ENCODE measurements at places on chromosomes 16 and 17.

- no peak for DNase-seq
Measured at GRCh38 chr16:87274794-87275193, 42.4 kb downstream of the C16orf95 start.

- DNase-seq: peak; percentile 69
Measured at GRCh38 chr17:42287977-42288802, at the start of gene STAT5A. Gene STAT5A (plus strand): TSS chr17:42288498. CDS start chr17:42289412, 914 bp downstream.

- no peak for DNase-seq
Measured at GRCh38 chr17:39665642-39666224, 584 bp downstream of the TCAP start.

DNA sequence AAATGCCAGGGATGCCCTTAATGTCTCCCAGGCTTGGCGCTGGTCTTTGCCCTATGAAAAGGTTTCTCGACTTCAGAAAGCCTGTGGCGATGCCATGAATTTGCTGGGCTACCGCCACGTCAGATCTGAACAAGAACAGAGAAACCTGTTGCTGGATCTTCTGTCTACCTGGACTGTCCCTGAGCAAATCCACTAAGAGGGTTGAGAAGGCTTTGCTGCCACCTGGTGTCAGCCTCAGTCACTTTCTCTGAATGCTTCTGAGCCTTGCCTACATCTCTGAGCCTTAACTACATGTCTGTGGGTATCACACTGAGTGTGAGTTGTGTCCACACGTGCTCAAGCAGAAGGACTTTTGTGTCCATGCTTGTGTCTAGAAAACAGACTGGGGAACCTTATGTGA, 11.4 kb downstream of the CHST4 start:
- DNase-seq: no peak

- no peak for DNase-seq
Measured at GRCh38 chr16:21203155-21203797, 8.1 kb downstream of the ZP2 start.

- peak; percentile 25 for DNase-seq
Measured at GRCh38 chr16:68064791-68065365, 20.3 kb upstream of the NFATC3 start.

- DNase-seq: no peak
Measured at GRCh38 chr16:61148930-61149329, 887.3 kb downstream of the CDH8 start.

GRCh38 chr17:65154770-65155589, 17.8 kb downstream of the RGS9 start:
- DNase-seq: peak; percentile 37

- DNase-seq: no peak
Measured at GRCh38 chr17:45116434-45117016, 15.8 kb downstream of the PLCD3 start.

DNA sequence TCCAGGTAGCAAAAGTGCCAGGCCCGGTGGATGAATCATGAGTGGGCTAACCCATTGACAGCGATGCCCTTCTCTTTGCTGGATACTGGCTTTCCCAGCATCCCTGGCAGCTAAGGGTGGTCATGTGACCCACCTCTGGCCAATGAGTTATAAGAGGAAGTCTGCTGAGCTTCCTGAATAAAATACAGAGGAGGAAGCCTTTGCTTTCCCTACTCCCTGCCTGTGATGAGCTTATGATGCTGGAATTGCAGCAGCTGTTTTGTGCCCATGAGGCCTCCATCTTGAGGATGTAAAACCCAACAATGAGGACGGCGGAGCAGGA, 15.0 kb upstream of the ATP2A3 start:
- no peak for DNase-seq

GRCh38 chr17:29577385-29578211, 9.1 kb downstream of the TP53I13 start:
- DNase-seq: no peak

DNA sequence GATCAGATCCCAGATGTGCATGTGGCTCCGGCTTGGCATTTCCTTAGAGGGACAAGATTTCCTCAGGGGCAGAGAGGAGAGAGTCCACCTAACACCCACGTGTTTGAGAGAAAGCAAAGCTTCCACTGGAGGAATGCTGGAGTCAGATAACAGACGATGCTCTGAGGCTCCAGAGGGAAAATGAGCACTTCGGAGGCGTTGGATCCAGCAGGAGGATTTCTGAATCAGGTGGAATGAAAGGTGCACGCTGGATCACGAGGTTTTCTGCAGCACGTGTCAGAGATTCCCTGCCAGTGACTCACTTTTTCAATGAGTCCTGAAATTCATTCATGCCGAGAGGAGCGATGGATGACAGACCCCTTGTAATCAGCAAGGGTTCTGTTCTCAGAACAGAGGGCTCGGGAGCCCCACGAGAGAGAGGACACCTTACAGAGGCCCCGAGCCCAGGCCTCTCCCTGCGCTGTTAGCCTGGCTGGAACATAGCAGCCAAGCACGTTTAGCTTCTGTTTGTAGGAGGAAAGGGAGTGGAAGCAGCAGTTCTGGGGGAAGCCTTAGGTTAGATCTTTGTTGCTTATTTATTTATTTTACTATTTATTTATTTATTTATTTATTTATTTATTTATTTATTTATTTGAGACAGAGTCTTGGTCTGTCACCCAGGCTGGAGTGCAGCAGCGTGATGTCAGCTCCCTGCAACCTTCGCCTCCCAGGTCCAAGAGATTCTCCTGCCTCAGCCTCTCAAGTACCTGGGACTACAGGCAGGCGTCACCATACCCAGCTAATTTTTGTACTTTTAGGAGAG, 49.3 kb upstream of the JPH3 start:
- DNase-seq: no peak

GRCh38 chr17:76546556-76547182, 6.8 kb downstream of the PRCD start:
- DNase-seq: no peak

GRCh38 chr17:46984341-46984740, 5.3 kb upstream of the RPRML start:
- no peak for DNase-seq

- DNase-seq: no peak
Measured at GRCh38 chr16:9258423-9259051, 167.1 kb downstream of the HAPSTR1 start.

DNA sequence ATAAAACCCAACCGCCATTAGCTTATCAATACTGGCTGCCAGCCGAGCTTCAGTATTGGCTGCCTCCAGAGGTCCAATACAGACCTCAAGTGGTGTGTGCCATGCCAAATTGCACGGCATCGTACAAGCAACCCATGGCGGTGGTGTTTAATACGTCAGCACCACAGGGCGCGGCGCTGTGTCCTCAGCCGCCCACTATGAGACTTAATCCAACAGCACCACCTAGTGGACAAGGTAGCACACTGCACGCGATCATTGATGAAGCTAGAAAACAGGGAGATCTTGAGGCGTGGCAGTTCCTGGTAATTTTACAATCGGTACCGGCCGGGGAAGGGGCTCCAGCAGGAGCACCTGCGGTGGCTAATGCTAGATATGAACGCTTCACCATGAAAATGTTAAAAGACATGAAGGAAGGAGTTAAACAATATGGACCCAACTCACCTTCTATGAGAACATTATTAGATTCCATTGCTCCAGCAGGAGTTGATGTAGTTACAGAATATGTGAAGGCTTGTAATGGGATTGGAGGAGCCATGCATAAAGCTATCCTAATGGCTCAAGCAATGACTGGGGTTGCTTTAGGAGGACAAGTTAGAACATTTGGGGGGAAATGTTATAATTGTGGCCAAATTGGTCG, 15.4 kb downstream of the FLYWCH1 start:
- DNase-seq: peak; percentile 38

- DNase-seq: no peak
Measured at GRCh38 chr17:15782866-15783265, 50.8 kb downstream of the TBC1D26 start.

- peak; percentile 53 for DNase-seq
Measured at GRCh38 chr17:8041249-8041928, 2.5 kb downstream of the ALOX15B start.

DNA sequence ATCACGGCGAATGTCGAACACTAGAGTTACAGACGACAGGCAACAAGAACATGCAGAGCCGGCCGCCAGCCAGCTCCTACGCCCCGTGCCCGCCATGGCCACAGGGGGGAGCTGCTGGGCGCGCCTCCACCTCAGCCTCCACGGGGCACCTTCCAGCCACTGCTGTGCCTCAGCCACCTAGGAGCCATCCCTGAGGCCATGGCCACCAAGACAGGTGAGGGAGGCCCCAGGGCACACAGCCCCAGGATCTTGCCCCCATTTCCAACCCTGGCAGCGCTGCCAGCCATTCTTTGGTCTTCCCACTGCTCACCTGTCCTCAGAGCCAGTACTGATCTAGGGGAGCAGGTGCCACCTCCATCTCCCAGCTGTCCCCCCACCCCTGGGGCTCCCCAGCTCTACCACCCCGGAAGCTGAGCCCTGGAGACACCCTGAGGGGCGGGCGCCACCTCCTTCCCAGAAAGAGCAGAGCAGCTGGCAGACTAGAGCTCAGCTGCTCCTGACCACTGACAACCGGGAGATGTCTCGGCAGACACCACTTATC, 11.8 kb downstream of the GNPTG start:
- DNase-seq: peak; percentile 6

GRCh38 chr16:12462426-12463280, 341.0 kb downstream of the CPPED1 start:
- DNase-seq: no peak

GRCh38 chr16:20735490-20735889, 6.1 kb downstream of the THUMPD1 start:
- no peak for DNase-seq

- no peak for DNase-seq
Measured at GRCh38 chr16:77898671-77899211, 110.4 kb downstream of the VAT1L start.

- DNase-seq: no peak
Measured at GRCh38 chr17:31525801-31526549, 134.5 kb downstream of the RAB11FIP4 start.

Measured in bone marrow (tissue), 2 donors.